ENCODE measurements at places on chromosomes 11 and 22. TPM values are rescaled to one million over a fixed set of nuclear protein-coding genes. Genes with fewer than 3 reads are reported as not detected.

- no peak for DNase-seq
These were observed 23.1 kb downstream of the MPPED1 start for GRCh38 chr22:43434928-43435311.

- DNase-seq, result no peak
These were observed 199.3 kb downstream of the PGR start for GRCh38 chr11:100930185-100930778.

DNA sequence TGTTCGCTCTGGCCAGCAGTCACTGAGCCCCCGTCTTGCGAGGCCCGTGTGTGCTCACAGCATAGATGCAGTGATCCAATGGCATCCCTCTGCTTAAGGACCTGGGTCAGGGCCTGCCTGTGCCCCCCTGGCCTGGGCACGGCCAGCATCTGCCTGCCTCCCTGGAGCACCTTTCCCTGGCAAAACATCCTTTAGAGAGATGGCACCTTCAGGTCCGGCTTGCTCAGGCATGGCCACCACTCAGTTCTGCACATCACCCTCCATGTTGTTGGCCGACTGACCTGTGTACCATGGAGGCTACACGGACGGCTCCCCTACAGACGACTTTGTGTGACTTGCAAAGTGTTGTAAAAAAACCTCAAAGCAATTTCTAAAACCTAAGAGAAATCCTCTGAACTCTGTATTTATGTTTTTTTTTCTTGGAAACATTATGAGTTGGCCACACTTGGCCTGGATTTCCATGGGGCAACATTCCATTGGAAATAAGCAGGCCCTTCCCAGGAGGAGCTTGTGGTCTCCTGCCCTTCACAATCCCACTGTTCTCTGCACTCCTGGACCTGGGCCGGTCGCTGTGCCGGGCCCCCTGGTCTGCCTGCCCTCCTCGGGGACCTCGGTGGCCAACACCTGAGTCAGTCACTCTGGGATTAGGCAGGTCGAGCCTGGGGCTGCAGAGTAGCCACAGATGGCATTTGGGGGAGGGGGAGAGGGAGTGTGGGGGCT lies 592.4 kb downstream of the TBC1D22A start:
- no peak for DNase-seq

DNA sequence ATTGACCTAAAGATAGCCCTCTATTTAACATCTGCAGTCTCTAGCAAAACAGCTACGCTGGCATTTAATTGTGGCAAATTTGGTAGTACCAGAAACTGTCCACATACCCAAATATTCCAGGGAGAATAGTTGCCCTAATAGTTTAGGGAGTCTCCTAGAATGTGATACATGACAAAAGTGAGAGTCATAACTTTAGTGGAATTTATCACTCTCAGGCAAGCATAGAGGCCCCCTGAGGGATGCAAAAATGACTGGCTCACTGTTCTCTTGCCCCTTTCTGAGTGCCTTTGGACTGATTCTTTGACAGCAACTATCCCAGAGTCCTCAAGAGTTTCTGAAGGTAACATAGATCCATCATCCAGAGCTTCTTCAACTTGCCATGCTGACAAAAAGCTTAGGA lies 2.3 kb upstream of the OR51B4 start:
- no peak for DNase-seq

The OR4D5 gene
- polyA plus RNA-seq, result not detected

The BCO2 gene
- 2.8 TPM for polyA plus RNA-seq
